ENCODE measurements at places on chromosomes 2 and 18. TPM values are rescaled to one million over a fixed set of nuclear protein-coding genes. Genes with fewer than 3 reads are reported as not detected.
A peak's percentile ranks its signal among the peaks of the same experiment; 100 is the strongest.

- no peaks in the 10 kb centered on the region for H3K4me1 ChIP-seq
- H3K4me3 ChIP-seq = no peak overlapping the region
- no peaks in the 10 kb centered on the region for H3K36me3 ChIP-seq
These were observed 62.6 kb upstream of the ALPP start for GRCh38 chr2:232315923-232316299.

Gene CNDP1
- total RNA-seq = not detected

- H3K36me3 ChIP-seq = no peaks in the 10 kb centered on the region
- H3K4me3 ChIP-seq = no peak overlapping the region
- H3K27me3 ChIP-seq = no peaks in the 10 kb centered on the region
These were observed 17.4 kb upstream of the DLX2 start for GRCh38 chr2:172120118-172120517.

DNA sequence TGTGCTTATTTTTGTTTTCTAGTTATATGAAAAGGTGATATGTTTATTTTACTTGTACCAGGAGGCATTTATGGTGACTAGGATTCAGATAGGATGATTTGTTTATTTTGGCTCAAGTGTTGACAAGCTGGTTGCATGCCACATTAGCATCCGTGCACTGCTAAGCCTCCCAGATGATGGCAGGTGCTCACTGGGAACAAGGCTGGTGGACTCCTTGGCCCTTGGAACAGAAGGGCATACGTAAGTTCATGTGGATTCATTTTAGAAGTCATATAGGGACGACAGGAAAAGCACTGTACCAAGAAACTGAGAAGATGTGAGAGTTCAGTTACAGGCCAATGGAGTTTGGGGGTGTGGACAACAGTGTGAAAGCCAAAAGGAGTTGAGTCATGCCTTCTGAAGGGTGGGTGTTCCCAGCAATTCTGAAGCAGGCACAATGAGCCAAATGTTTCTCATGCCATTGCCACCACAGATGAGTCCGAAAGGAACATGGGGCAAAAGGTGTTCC lies 166.2 kb downstream of the PHLPP1 start:
- no peaks in the 10 kb centered on the region for H3K36me3 ChIP-seq
- H3K27me3 ChIP-seq = no peaks in the 10 kb centered on the region
- no peak overlapping the region for H3K27ac ChIP-seq
- H3K4me3 ChIP-seq = no peak overlapping the region
- peak; percentile 50 for DNase-seq
- no peaks in the 10 kb centered on the region for H3K4me1 ChIP-seq

DNA sequence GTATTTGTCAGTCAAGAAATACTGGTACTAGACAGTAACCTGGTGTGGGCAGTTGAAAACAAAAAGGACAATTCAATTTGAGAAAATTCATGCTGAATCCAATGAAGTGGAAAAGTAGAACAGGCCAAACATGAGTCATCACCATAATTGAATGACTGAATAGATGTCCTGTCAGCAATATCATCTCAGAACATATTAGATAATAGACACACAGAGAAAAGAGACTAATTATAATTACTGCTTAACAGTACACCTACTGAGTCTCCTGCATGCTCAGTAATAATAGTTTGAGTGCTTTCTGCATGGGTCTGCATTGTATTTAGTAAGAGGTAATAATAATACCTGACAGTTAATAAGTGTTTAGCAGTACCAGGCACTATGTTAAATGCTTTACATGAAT lies 138.6 kb upstream of the ZC3H15 start:
- DNase-seq = no peak
- peaks cover 5% of the 10 kb centered on the region for H3K4me1 ChIP-seq
- no peaks in the 10 kb centered on the region for H3K36me3 ChIP-seq
- no peaks in the 10 kb centered on the region for H3K27me3 ChIP-seq
- no peak overlapping the region for H3K4me3 ChIP-seq

GRCh38 chr18:68848242-68848641 lies 50.4 kb downstream of the CCDC102B start:
- H3K27me3 ChIP-seq = no peaks in the 10 kb centered on the region
- DNase-seq = no peak
- no peaks in the 10 kb centered on the region for H3K4me1 ChIP-seq
- H3K4me3 ChIP-seq = no peak overlapping the region
- H3K36me3 ChIP-seq = no peaks in the 10 kb centered on the region

Gene UGT1A10
- total RNA-seq = not detected

DNA sequence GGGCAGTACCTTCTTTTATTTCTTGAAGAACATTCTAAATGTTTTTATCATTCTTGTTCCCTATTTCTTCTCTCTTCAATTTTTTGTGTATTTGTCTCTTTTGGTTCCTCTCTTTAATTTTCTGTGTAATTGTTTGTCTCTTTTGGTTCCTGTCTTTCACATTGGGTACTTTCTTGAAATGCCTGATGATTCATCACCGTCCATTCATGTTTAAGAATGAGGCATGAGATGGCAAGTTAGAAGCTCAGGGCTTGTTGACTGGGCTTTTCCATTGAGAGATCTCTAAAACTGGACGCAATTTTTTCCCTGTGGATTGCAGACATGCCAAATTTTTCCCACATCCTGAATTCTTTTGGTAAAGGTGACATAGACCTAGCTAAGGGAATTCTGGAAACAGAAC lies 33.7 kb upstream of the IL1R2 start:
- DNase-seq = no peak
- H3K27me3 ChIP-seq = no peaks in the 10 kb centered on the region
- H3K27ac ChIP-seq = no peak overlapping the region

GRCh38 chr2:187698374-187699110 lies 144.3 kb upstream of the TFPI start:
- no peak for DNase-seq
- no peaks in the 10 kb centered on the region for H3K36me3 ChIP-seq
- H3K4me3 ChIP-seq = no peak overlapping the region
- H3K27ac ChIP-seq = no peak overlapping the region
- H3K27me3 ChIP-seq = no peaks in the 10 kb centered on the region

Gene LNPK
- 23.4 TPM for total RNA-seq

DNA sequence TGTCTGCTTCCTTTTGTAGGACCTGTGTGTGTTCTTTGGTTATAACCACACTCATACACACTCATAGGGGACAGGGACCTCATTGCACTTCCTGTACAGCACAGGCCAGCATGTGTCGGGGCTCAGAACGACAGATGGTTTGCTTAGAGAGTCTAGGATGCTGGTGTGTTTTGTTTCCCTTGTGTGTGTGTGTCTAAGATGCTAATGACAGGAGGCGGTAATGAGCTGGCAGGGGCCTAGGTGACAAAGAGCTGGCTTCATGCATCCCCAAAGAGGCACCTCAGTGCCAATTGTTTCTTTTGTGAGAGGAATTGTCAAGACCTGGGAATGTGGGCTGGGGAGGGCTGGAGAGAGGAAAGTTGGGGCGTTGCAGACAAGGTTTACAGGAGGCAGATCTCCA lies 66.6 kb downstream of the CELF4 start:
- H3K4me3 ChIP-seq = no peak overlapping the region
- H3K27me3 ChIP-seq = peaks cover under 1% of the 10 kb centered on the region
- no peak for DNase-seq
- H3K4me1 ChIP-seq = no peaks in the 10 kb centered on the region
- H3K36me3 ChIP-seq = no peaks in the 10 kb centered on the region
- H3K27ac ChIP-seq = no peak overlapping the region

DNA sequence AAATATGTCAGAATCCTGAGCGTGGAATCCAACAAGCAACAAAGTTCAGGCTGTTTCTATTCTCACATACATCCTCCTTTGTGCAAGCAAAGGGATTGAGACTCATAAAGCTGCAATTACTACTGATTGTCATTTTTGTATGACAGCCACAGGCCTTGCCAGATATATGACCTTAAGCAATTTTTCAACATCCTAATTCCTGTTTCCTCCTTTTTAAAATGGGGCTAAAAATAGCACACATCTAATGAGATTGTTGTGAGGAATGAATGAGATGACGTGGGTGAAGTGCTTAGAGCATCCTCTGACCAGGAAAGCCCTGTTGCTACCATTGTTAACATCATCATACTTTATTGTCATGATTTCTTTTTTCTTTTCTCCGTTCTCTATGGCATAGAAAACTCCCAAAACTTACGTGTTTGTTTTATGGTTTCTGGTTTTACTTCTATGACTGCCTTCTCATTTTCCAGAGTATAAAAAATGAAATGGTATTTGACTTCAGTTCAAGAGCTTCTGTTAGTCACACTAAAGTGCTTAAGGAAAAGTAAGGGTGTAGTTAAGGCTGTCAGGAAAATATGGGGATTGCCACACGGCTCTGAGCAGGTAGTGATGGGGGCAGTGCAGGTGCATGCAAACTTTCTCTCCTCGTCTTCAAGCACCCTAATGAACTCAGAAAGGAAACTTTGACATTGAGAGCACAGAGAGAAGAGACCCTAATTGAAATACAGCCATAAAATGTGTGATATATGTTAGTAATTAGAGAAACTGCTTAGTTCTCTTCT lies 590.6 kb upstream of the NETO1 start:
- H3K27ac ChIP-seq = no peak overlapping the region
- no peak overlapping the region for H3K4me3 ChIP-seq
- DNase-seq = no peak
- no peaks in the 10 kb centered on the region for H3K4me1 ChIP-seq
- no peaks in the 10 kb centered on the region for H3K27me3 ChIP-seq

Gene KCNJ3
- 11.8 TPM for total RNA-seq

Gene HOXD8
- total RNA-seq = 19.5 TPM

DNA sequence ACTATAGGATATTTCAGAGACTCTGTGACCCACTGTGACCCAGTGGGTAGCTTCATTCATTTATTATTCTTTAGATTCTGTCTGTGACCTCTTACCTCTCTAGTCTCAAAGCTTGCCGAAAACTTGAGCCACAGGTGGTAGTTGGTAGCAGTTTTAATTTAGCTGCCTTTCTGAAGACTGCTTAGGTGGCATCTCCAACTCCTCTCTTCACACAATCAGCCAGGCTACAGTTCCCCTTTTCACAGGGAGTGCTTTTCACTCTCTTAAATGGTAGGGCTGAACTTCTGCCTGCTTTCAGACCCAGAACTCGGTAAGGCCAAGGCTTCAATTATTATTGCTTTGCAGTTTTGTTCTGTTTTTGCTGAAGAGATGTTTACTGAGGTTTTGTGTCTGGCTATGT lies 349.6 kb downstream of the ARL6IP6 start:
- H3K36me3 ChIP-seq = no peaks in the 10 kb centered on the region
- DNase-seq = no peak
- H3K4me1 ChIP-seq = no peaks in the 10 kb centered on the region

DNA sequence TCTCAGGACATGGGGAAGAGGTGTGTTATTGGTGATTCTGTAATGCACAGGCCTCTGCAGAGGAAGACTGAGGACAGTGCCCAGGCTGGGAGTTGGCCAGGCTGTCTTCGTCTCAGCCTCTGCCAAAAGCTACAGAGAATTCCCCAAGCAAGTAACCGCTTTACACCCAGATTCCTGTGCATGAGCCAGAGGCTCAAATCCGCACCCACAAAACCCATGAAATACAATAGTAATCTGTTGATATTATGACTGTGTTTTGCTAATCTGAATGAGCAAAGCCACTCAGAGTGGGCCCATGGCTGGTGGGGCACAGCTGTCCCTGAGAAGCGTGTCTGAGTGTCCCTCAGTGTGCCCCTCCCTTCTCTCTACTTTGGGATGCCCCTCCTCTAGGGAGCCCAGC lies 149.5 kb upstream of the PXDN start:
- H3K36me3 ChIP-seq = no peaks in the 10 kb centered on the region
- H3K27ac ChIP-seq = no peak overlapping the region
- H3K4me1 ChIP-seq = no peaks in the 10 kb centered on the region
- no peaks in the 10 kb centered on the region for H3K27me3 ChIP-seq
- DNase-seq = no peak

DNA sequence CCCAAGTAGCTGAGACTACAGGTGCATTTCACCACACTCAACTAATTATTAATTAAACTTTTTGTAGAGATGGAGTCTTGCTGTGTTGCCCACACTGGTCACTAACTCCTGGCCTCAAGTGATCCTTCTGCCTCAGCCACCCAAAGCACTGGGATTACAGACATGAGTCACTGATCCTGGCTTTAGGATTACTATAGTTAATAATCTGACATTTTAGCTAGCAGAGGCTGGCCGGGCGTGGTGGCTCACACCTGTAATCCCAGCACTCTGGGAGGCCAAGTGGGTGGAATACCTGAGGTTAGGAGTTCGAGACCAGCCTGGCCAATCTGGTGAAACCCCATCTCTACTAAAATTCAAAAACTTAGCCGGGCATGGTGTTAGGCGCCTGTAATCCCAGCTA lies 39.5 kb downstream of the USP34 start:
- H3K27ac ChIP-seq = no peak overlapping the region
- no peak for DNase-seq
- H3K36me3 ChIP-seq = no peaks in the 10 kb centered on the region
- no peak overlapping the region for H3K4me3 ChIP-seq
- H3K27me3 ChIP-seq = no peaks in the 10 kb centered on the region
- peaks cover 5% of the 10 kb centered on the region for H3K4me1 ChIP-seq

DNA sequence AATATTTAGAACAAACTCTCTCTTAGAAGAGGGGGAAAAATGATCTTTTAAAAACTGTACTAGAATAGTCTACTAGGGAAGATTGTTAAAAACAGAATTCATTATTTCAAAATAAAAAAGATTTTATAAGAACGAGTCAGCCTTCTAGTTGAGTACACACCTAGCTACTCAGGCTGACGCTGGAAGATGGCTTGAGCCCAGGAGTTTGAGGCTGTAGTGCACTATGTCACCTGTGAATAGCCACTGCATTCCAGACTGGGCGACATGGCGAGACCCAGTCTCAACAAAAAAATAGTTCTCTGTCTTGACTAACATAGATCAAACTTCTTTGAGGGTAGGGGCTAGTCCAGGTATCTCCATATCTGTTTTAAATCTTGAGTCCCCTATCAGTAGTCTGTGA lies 33.9 kb downstream of the ERLEC1 start:
- no peak overlapping the region for H3K27ac ChIP-seq
- H3K4me1 ChIP-seq = peaks cover 2% of the 10 kb centered on the region
- peaks cover 40% of the 10 kb centered on the region for H3K36me3 ChIP-seq
- DNase-seq = no peak
- no peak overlapping the region for H3K4me3 ChIP-seq

DNA sequence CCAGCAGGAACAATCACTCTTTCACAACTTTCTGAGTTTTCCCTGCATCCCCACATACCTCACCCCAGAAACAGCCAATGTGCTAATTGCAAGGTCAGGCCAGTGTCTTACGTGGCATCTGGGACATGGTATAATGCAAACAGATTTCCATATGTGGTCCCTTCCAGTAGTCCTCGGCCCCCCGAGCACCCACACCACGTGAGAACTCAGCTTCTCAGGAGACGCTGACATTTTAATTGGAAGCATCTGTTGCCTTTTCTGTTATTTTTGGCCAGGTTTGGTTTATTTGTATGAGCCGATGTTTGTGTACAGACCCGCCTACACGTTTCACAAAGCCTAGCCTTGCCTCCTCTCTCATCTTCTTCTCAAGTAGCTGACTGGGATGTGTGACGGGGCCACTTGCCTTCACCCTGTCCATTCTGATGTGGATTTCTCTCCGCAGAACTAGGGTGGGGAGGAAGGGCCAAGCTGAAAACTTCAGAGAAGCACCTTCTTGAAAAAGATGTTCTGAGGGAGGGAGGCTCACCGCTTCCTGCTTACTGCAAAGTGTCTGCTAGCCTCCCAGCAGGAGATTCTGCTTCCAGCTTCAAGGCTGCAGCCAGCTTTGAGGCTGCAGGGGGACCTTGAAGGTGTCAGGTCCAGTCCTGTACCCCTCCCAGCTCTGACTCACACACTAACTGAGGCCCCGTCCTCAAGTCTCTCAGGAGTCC lies 109.6 kb upstream of the SLC14A2 start:
- H3K27me3 ChIP-seq = no peaks in the 10 kb centered on the region
- no peaks in the 10 kb centered on the region for H3K36me3 ChIP-seq
- DNase-seq = no peak
- no peak overlapping the region for H3K4me3 ChIP-seq
- no peaks in the 10 kb centered on the region for H3K4me1 ChIP-seq
- H3K27ac ChIP-seq = no peak overlapping the region

Measured in tibial nerve (tissue), 4 donors.